ENCODE measurements at places on chromosomes 5 and 9.

DNA sequence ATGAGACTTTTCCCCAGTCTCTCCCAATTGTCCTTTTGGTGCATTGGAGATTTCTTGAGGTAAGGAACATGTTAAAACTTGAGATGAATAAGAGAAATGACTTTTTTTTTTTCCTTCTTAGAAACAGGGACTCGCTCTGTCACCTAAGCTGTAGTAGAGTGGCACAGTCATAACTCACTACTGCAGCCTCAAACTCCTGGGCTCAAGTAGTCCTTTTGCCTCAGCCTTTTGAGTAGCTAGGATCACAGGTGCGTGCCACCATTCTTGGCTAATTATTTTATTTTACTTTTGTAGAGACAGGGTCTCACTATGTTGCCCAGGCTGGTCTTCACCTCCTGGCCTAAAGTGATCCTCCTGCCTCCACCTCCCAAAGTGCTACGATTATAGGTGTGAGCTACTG lies 25.9 kb downstream of the CDC42SE2 start:
- DNase-seq, result no peak

- peak; percentile 35 for DNase-seq
These were observed 586 bp downstream of the HMGXB3 start for GRCh38 chr5:150000990-150001659.

DNA sequence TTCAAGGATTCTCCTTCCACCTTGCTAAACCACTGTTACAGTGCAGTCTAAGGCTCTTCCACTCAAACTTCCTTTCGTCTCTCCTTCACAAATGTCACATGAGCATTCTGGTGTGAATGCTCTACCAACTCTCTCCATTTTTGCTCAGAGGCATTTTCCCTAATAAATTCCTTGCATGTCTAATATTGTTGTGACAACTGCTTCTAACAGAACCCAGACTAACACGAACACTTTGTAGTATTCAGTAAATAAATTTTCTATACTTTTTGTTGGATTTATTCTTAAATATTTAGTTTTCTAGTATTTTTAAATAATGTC lies 24.0 kb downstream of the RAPGEF6 start:
- no peak for DNase-seq

GRCh38 chr5:121024416-121025311 lies 560.6 kb downstream of the PRR16 start:
- no peak for DNase-seq

- no peak for DNase-seq
These were observed 272.9 kb downstream of the PJA2 start for GRCh38 chr5:109136906-109137305.

GRCh38 chr5:148466236-148466580 lies 82.5 kb downstream of the FBXO38 start:
- no peak for DNase-seq

- no peak for DNase-seq
These were observed 401.1 kb upstream of the TRPC7 start for GRCh38 chr5:136766456-136766855.

DNA sequence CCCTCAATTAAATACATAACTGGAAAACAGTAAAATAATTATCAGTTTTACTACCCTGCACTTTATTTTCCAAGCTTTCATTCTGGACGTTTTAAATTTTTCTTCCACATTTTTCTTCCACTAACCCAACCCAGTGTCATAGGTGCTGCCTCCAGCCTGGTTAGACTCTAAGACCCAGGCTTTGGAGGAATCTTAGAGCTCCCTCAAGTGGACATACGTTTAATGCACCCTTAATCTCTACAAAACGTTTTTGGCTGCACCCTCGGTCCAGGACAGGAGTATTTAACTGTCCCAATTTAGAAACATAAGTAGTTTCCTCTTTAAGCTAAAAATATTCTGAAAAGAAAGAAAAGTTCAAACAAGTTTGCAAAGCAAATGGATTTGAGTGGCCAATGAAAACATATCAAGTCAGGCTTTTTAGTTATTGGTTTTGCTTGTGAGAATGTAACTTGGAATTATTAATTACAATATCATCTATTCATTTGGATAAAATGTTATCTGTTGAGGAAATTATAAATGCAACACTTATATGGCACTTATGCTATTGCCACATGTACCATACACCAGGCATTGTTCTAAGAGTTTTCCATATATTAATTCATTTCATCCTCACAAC lies 38.9 kb downstream of the CDH6 start:
- no peak for DNase-seq

All from activated gamma-delta T cell (primary cell).